ENCODE measurements at places on chromosomes 1 and 21. TPM values are rescaled to one million over a fixed set of nuclear protein-coding genes. Genes with fewer than 3 reads are reported as not detected.

The OLIG1 gene
- total RNA-seq = not detected

The FAM72A gene
- 1.6 TPM for total RNA-seq

The POFUT2 gene
- 34.0 TPM for total RNA-seq

The GADD45A gene
- 44.1 TPM for total RNA-seq

The ATAD3B gene
- 10.1 TPM for total RNA-seq

The MPL gene
- 0.10 TPM for total RNA-seq

The OLFML2B gene
- total RNA-seq = under 0.01 TPM

The FOXD2 gene
- total RNA-seq = 0.33 TPM

The HAPLN2 gene
- total RNA-seq = not detected

The USH2A gene
- not detected for total RNA-seq

The RBM34 gene
- total RNA-seq = 51.6 TPM

The FTCD gene
- not detected for total RNA-seq

The NBPF20 gene
- total RNA-seq = 2.9 TPM

The DPT gene
- total RNA-seq = not detected

The PLA2G2F gene
- total RNA-seq = not detected

The GBP7 gene
- not detected for total RNA-seq

The UBE4B gene
- 49.5 TPM for total RNA-seq

The TNFRSF8 gene
- 0.19 TPM for total RNA-seq

The PROK1 gene
- total RNA-seq = not detected

The ADGRL4 gene
- 246 TPM for total RNA-seq

The GOLT1A gene
- not detected for total RNA-seq

The CHIA gene
- total RNA-seq = not detected

The PPFIA4 gene
- under 0.01 TPM for total RNA-seq

The NTNG1 gene
- 2.2 TPM for total RNA-seq

The MYCBP gene
- 8.2 TPM for total RNA-seq

The KMO gene
- not detected for total RNA-seq

The TFF2 gene
- total RNA-seq = not detected

The PLXNA2 gene
- 171 TPM for total RNA-seq

The CD52 gene
- total RNA-seq = not detected

The KCNQ4 gene
- not detected for total RNA-seq

The EFNA1 gene
- 125 TPM for total RNA-seq

The GPATCH4 gene
- total RNA-seq = 20.6 TPM

The ITLN2 gene
- not detected for total RNA-seq

The CYP4A22 gene
- total RNA-seq = not detected

The TNFRSF14 gene
- total RNA-seq = 55.2 TPM

The IPO13 gene
- 14.6 TPM for total RNA-seq

The FCMR gene
- 0.38 TPM for total RNA-seq

The CALML6 gene
- under 0.01 TPM for total RNA-seq

The MYBPH gene
- total RNA-seq = not detected

The FYB2 gene
- not detected for total RNA-seq

The TMEM61 gene
- not detected for total RNA-seq

The BGLAP gene
- total RNA-seq = 0.19 TPM

The MATN1 gene
- total RNA-seq = under 0.01 TPM

The LRRC38 gene
- not detected for total RNA-seq

The RIMS3 gene
- total RNA-seq = under 0.01 TPM

The KCNE2 gene
- not detected for total RNA-seq

The SPRR2A gene
- not detected for total RNA-seq

All from vein endothelial cell (primary cell).